ENCODE measurements at places on chromosomes 5 and 9. TPM values are rescaled to one million over a fixed set of nuclear protein-coding genes. Genes with fewer than 3 reads are reported as not detected.

Gene HSD17B3
- total RNA-seq: 2.5 TPM

Gene FGD3
- total RNA-seq: 5.8 TPM

Gene NEURL1B
- total RNA-seq: 3.9 TPM

Gene SOX30
- total RNA-seq: not detected

Gene DDX46
- 31.0 TPM for total RNA-seq

Gene GRM6
- not detected for total RNA-seq

DNA sequence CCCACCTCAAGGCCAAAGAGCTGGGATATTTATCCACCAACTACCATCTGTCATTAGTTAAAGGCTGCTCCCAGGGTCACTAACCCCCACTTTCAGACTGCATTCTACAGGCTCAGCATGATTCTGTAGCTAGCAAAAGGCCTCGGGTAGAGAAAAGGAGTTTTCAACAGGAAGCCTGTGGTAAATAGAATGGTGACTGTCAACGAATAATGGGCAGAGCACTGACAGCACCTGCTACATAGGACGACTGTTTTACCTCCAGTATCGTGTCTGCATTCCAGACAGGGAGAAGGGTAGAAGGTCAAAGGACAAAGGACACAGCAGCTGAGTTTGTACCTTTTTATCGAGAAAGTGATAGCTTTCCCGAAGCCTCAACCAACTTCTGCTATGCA, 20.3 kb downstream of the MFAP3 start:
- H3K36me3 ChIP-seq: no peaks in the 10 kb centered on the region
- H3K4me1 ChIP-seq: no peaks in the 10 kb centered on the region
- H3K27me3 ChIP-seq: no peaks in the 10 kb centered on the region
- DNase-seq: no peak
- no peak overlapping the region for H3K4me3 ChIP-seq
- no peak overlapping the region for H3K27ac ChIP-seq

GRCh38 chr9:129173296-129174101, 4.6 kb downstream of the IER5L start:
- no peaks in the 10 kb centered on the region for H3K36me3 ChIP-seq
- DNase-seq: no peak
- H3K4me1 ChIP-seq: peaks cover 12% of the 10 kb centered on the region
- no peaks in the 10 kb centered on the region for H3K27me3 ChIP-seq
- no peak overlapping the region for H3K4me3 ChIP-seq

DNA sequence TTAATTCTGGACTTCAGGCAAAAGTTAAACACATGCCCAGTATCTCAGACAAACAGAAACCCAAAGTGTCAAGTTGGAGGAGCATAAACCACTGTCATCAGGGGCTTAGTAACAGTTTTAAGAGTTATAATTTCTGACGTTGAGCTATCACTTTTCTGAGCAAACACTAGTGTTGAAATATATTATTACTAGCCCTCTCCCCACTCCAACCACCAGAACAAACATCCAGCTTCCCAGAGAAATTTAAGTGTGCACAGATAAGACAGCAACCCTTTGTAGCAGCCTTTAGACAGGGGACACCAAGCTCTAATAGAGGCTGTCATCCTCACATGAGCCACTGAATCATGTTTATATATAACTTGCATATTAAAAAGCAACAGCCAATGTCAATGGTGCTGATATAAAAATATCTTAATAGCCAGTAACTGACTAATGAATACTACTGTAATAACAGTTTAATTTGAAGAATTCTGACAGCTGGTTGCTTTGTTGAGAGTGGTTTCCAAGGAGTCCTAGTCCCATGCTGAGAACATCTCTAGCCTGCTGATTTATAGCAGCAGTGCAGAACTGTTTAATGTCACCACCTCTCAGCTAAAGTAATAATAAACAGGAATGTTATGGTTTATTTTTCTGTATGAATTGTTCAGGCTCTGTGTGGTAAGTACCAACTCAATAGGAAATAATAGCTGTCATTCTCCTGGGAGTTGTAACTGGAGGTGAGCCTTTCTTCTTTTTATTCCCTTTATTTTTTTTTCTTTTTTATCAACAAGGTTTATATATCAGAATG, 528.7 kb upstream of the ZNF608 start:
- no peak overlapping the region for H3K27ac ChIP-seq
- no peaks in the 10 kb centered on the region for H3K27me3 ChIP-seq
- no peak overlapping the region for H3K4me3 ChIP-seq
- no peak for DNase-seq
- H3K36me3 ChIP-seq: no peaks in the 10 kb centered on the region

DNA sequence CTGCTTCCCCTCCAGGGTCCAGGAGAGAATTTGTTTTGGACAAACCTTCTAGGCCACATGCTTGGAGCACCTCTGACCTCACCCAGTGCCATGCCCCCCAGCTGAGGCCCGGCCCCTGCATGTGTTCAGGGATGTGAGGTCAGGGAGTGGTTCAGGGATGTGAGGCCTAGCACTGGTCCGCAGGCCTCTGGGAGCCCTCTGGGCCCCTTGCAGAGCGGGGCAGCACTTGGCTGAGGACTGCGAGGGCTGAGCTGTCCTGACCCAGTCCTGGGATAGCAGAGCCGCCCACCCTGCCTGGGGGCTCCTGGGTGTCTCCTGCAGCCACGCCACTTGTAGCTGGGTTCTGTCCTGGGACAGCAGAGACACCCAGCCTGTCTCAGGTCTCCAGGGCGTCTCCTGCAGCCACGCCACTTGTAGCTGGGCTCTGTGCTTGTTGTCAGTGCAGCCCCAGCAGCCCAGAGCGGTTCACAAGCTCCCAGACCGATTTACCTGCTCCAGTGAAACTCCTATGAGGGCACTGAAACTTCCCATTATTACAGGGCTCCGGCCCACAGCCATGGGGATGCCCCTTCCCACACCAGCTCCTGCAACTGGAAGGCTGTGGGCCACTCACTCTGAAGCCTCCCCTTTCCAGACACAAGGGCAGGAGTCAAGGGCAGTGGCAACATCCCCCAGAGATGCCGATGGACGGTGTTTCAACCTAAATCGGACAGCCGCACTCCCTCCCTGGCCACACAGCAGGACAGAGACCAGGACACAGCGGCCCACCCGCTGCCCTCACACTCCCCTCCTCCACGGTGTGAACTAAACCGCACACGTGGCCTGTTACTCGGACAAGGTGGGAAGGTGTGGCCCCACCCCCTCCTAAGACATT, 5.4 kb upstream of the CEP72 start:
- no peak for DNase-seq
- H3K4me1 ChIP-seq: peaks cover 3% of the 10 kb centered on the region
- no peaks in the 10 kb centered on the region for H3K27me3 ChIP-seq
- H3K36me3 ChIP-seq: no peaks in the 10 kb centered on the region
- no peak overlapping the region for H3K27ac ChIP-seq

- no peak overlapping the region for H3K4me3 ChIP-seq
- no peaks in the 10 kb centered on the region for H3K27me3 ChIP-seq
- no peaks in the 10 kb centered on the region for H3K36me3 ChIP-seq
- H3K27ac ChIP-seq: no peak overlapping the region
Measured at GRCh38 chr9:136875155-136875554, 9.0 kb upstream of the EDF1 start.

DNA sequence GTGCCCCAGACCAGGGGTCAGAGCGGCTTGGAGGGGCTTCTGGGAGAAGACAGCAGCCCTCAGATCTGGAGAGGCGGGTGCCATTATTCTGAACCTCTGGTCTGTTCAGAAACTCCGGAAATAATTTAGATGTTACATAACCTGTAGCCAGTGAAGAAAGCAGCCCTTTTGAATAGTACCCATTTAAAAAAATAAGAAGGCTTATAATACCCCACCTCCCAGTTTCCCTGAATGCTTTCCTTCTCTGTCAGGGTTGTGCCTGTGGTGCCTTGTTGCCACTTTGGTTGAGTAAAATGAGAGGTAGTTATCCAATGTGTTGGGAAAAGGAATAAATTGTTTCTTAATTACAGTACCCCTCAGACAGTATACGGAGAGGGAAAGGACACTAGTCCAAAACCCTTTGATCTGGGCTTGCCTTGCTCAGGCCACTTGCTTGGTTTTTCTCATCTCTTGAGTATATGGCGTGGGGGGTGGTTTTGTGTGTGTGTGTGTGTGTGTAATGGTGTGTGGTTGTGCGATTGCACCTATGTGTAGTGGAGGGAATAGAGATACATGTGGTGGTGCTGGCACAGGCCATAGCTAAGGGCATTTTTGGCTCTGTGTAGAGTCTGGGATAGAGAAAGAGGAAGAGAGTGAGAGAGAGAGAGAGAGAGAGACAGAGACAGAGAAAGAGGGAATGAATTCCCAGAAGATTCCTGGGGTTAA, 59.1 kb upstream of the TLR4 start:
- no peak overlapping the region for H3K27ac ChIP-seq
- H3K4me3 ChIP-seq: no peak overlapping the region
- H3K36me3 ChIP-seq: no peaks in the 10 kb centered on the region
- no peaks in the 10 kb centered on the region for H3K4me1 ChIP-seq
- no peak for DNase-seq
- H3K27me3 ChIP-seq: peaks cover under 1% of the 10 kb centered on the region

DNA sequence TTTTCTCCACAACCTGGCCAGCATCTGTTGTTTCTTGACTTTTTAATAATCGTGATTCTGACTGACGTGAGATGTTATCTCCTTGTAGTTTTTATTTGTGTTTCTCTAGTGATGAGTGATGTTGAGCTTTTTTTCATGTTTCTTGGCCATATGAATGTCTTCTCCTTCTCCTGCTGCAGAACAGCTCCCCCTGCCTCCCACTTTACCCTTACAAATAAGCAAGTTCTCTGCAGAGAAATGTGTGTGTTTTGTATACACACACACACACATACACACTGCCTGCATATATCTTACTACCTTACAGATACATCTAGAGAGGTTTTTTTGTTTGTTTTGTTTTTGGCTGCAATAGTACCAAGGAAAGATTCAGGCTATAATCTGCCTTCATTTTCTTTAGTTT, 88.7 kb upstream of the PHF24 start:
- DNase-seq: no peak
- H3K4me1 ChIP-seq: no peaks in the 10 kb centered on the region
- peaks cover 11% of the 10 kb centered on the region for H3K27me3 ChIP-seq
- no peaks in the 10 kb centered on the region for H3K36me3 ChIP-seq

GRCh38 chr5:16726538-16726946, 109.7 kb upstream of the RETREG1 start:
- H3K4me3 ChIP-seq: no peak overlapping the region
- H3K27ac ChIP-seq: no peak overlapping the region
- H3K4me1 ChIP-seq: peaks cover 10% of the 10 kb centered on the region

GRCh38 chr5:6861036-6861435, 147.8 kb downstream of the TENT4A start:
- no peaks in the 10 kb centered on the region for H3K4me1 ChIP-seq
- H3K27me3 ChIP-seq: no peaks in the 10 kb centered on the region
- H3K36me3 ChIP-seq: no peaks in the 10 kb centered on the region
- H3K4me3 ChIP-seq: no peak overlapping the region

- H3K27me3 ChIP-seq: peaks cover 5% of the 10 kb centered on the region
- H3K4me3 ChIP-seq: no peak overlapping the region
- DNase-seq: no peak
- H3K36me3 ChIP-seq: no peaks in the 10 kb centered on the region
- H3K4me1 ChIP-seq: no peaks in the 10 kb centered on the region
- H3K27ac ChIP-seq: no peak overlapping the region
Measured at GRCh38 chr5:147057051-147057450, 177.8 kb upstream of the STK32A start.

DNA sequence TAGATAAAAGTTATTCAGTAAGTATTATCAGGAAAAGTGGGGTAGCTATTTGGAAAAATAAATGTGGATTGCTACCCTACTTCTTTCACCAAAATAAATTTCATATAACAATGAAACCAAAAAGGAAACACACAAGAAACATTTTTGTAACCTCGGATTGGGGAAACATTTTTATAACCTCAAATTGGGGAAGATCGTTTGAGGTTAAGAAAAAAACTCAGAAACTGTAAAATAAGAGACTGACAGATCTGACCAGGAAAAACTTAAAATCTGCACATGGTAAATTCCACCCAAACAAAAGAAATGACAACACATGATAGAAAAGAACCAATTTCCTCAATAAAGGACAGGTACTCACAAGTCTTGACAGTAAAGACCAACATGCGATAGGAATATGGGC, 13.5 kb downstream of the EFCAB9 start:
- no peak for DNase-seq
- no peaks in the 10 kb centered on the region for H3K36me3 ChIP-seq
- no peak overlapping the region for H3K27ac ChIP-seq
- no peaks in the 10 kb centered on the region for H3K4me1 ChIP-seq
- no peaks in the 10 kb centered on the region for H3K27me3 ChIP-seq

- no peak for DNase-seq
- H3K4me1 ChIP-seq: peaks cover 10% of the 10 kb centered on the region
- H3K27me3 ChIP-seq: no peaks in the 10 kb centered on the region
- no peak overlapping the region for H3K4me3 ChIP-seq
Measured at GRCh38 chr9:110602281-110602680, 22.7 kb upstream of the SVEP1 start.

GRCh38 chr9:107170801-107171200, 112.3 kb upstream of the RAD23B start:
- no peak overlapping the region for H3K27ac ChIP-seq
- H3K4me3 ChIP-seq: no peak overlapping the region
- H3K4me1 ChIP-seq: peaks cover 12% of the 10 kb centered on the region
- H3K27me3 ChIP-seq: no peaks in the 10 kb centered on the region

GRCh38 chr5:171422495-171422894, 3.0 kb downstream of the FGF18 start:
- H3K4me3 ChIP-seq: no peak overlapping the region
- H3K27me3 ChIP-seq: peaks cover 12% of the 10 kb centered on the region
- DNase-seq: no peak
- H3K27ac ChIP-seq: no peak overlapping the region
- H3K36me3 ChIP-seq: no peaks in the 10 kb centered on the region
- peaks cover 8% of the 10 kb centered on the region for H3K4me1 ChIP-seq

- H3K4me3 ChIP-seq: no peak overlapping the region
- H3K4me1 ChIP-seq: no peaks in the 10 kb centered on the region
- DNase-seq: no peak
- no peak overlapping the region for H3K27ac ChIP-seq
- H3K36me3 ChIP-seq: no peaks in the 10 kb centered on the region
Measured at GRCh38 chr9:7028591-7028990, 270.8 kb downstream of the KDM4C start.

DNA sequence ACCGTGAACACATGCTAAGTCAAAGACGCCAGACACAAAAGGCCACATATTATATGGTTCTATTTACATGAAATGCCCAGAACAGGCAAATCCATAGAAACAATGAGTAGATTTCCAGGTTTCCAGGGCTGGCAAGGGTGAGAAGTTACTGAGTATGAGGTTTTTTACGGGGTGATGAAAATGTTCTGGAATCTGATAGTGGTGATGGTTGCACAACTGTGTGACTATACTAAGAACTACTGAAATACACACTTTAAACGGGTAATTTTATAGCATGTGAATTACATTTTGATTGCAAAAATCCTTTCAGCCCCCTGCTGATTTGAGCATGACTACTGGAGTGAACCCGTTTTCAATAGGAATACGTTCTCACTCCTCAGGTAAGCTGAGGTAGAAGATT, 46.7 kb upstream of the TBC1D9B start:
- H3K27ac ChIP-seq: no peak overlapping the region
- no peaks in the 10 kb centered on the region for H3K36me3 ChIP-seq
- no peaks in the 10 kb centered on the region for H3K27me3 ChIP-seq
- H3K4me3 ChIP-seq: no peak overlapping the region
- no peaks in the 10 kb centered on the region for H3K4me1 ChIP-seq

GRCh38 chr9:123191260-123191659, 77.1 kb downstream of the STRBP start:
- H3K27ac ChIP-seq: no peak overlapping the region
- H3K4me3 ChIP-seq: no peak overlapping the region
- H3K36me3 ChIP-seq: no peaks in the 10 kb centered on the region
- DNase-seq: no peak

GRCh38 chr9:90847971-90848370, 46.4 kb downstream of the SYK start:
- no peaks in the 10 kb centered on the region for H3K4me1 ChIP-seq
- no peak overlapping the region for H3K4me3 ChIP-seq
- H3K27ac ChIP-seq: no peak overlapping the region
- no peaks in the 10 kb centered on the region for H3K36me3 ChIP-seq

Data from hepatocyte (in vitro differentiated cells).